Activated CD8-positive, alpha-beta memory T cell treated with anti-CD3 and anti-CD28 coated beads for 4 hours (primary cell): ENCODE measurements at places on chromosomes 3 and 15.
A peak's percentile ranks its signal among the peaks of the same experiment; 100 is the strongest.

GRCh38 chr3:52769786-52770455 is 819 bp downstream of the NEK4 start:
- no peak for DNase-seq

DNA sequence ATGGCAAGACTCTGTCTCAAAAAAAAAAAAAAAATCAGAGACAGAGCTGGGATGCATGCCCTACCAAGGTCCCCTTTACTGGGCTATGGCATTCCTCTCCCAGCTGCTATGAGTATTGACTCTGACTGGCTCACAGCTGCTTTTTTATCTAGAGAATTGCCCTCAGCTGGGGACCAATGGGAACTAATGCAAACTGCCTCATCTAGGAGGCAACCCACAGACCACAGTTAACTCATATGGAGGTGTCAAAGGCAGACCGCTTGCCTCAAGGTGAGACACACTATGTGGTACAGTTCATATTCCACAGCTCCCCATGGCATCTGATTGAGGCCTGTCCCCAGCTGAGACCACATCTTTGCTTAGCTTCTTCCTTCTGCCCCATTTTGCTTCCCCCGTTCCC is 183.5 kb upstream of the EOMES start:
- DNase-seq, result peak; percentile 15

DNA sequence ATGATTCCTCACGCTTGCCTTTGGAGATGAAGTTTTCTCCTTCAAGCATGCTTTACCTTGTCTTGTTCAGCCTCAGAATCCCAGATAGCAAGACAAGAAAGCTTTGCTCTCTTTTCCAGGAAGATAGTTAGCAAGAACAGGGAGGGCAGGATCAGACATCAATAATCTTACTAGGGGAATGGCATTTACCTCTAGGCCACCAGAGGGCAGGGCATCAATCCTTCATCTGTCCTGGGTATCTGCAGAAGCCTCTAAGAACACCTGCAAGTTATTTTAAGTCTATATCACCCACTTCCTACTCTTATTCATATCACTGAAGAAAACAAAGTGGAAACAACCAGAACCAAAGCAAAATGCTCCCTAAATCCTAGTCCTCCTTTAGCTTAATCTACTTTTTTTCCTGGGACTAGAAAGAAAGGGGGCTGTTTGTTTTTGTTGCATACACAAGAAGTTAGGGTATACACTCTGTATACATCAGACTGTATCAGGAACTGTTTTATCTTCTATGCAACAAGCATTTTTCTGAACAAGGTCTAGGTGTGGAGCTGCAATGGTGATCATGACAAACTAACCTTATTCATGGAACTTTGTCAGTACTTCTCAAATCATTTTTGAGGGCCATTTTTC is 862.5 kb downstream of the CADM2 start:
- no peak for DNase-seq

GRCh38 chr15:60392986-60393790 is 4.6 kb downstream of the ANXA2 start:
- no peak for DNase-seq

DNA sequence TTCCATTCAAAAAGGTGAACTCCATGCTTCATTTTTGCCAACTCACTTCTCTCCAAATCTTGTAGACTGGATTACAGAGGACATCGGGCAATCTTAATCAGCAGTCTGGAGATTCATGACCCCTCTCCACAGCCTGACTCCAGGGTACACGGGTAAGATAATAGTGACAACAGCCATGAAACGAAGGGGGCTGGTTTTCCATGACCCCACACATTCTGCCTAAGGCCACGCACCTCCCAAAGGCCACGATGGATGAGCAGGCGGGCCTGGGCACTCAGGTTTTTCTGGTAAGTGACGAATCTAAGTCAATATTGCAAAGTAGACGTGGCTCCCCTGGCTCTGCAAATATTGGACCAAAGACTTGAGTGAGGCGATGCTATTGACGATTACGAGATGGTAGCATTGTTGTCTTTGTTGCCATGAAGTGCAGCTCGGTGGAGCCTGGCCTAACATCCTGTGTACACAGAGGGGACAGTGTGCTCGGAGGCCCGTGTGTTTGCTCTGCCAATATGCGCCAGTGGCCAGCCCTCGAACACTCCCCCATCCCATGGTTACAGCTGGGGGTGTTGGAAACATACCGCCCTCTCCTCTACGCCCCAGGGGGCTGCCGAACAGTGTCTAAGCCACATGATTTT is 119.1 kb downstream of the OPA1 start:
- DNase-seq, result no peak

GRCh38 chr15:85475317-85475701 is 94.9 kb downstream of the AKAP13 start:
- no peak for DNase-seq

- no peak for DNase-seq
Measured at GRCh38 chr15:98746375-98747155, 98.2 kb downstream of the IGF1R start.
